ENCODE measurements at places on chromosomes 1 and 21.

- no peak for DNase-seq
These were observed 120.1 kb downstream of the CCDC185 start for GRCh38 chr1:223513309-223513708.

DNA sequence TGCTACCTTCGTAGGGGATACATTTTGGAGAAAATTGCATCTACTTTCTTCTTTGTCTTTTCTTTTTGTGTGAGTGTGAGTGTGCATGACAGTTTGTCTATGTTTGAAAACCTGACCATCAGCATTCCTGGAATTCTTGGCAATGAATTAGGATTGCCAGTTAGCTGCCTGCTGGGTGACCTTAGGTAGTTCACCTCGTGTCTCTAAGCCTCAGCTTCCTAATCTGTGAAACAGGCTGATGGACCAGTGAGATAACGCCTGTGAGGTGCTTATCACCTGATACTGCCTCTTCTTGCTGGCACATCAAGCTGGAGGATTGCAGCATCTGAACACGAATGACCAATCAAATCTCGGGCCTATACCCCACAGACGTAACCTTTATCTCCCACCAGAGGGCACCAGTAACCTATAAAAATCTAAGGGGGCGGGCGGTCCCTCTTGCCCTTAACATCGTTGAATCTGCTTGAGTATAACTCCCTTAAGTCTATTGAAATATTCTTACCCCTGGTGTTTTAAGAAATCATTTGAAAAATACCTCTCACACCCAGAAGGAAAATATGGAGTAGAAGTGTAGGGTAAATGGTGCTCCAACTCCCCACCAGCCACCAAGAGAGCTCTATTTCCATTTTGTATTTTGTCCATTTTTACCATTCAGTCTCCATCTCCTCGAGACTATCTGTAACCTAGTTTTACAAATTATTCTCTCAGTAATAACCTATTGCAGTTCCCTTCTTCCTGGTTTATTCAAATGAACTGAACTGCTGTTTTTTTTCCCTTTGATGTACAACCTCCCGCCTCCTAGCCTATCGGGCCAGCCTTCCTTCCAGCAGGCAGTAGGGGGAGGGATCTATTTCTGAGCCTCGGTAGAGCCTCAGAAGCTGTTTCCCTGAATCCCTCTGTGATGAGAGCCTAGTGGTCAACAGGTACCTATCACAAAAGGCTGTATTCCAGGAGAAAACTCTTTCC is 49.7 kb downstream of the MDM4 start:
- DNase-seq: peak; percentile 95

DNA sequence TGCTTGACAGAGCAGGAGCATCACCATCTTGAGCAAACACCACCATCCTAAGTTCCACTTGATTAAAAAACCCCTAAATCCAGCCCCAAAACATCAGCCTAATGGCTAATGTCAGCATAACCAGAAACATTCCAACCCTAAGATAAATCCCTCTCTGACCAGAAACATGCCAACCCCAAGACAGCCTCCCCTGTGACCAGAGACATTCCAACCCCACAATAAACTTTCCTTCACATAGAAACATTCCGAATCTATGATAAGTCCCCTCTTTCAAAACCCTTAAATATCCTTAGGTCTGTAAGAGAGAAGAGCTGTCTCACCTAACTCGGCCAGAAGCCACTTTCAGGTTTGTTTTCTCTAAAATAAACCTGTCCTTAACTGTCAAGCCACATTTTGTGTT is 17.4 kb upstream of the SLC2A5 start:
- DNase-seq: no peak

DNA sequence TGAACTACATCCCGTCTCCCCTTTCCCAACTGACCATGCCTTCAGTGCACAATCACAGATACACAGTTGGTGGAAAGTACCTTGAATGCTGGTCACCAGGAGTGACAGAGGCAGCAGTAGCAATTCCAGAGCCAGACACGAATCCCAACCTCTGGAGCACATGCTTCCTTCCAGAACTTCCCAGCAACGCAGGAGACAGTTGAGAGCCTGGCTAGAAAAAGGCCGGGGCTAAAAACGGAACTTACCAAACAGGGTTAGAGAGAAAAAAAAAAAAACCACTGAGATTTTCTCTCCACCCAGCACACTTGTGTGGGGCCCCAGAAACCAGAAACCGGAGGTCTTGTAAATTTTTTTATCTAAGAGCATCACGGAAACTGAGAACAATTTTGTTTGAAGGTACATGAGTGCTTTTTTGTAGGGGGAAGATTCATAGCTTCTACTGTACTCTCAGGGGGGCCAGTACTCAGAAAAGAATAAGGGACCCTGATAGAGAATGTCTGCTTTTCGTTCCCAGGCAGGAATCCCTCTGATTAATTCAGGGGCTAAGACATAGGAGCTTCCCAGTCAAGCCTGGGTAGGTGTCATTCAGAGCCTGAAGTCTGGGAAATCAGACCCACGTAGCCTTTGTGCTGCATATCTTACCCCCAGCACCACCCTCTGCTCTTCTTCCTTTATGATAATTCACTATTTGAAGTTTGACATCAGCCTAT is at the start of gene CD48:
CD48 (minus strand) TSS at position 221 of the 710 bp plus-strand sequence; CDS start at position 162, 59 bp downstream.
- no peak for DNase-seq

All from RWPE1 (cell line).